ENCODE measurements at places on chromosomes 3 and 15. TPM values are rescaled to one million over a fixed set of nuclear protein-coding genes. Genes with fewer than 3 reads are reported as not detected.

Gene ZNF660
- total RNA-seq: 0.16 TPM

Gene SH2D7
- not detected for total RNA-seq

Gene CPB1
- not detected for total RNA-seq

Gene MNS1
- total RNA-seq: 2.4 TPM

Data from esophagus mucosa (tissue), 1 donor.